Adrenal gland (tissue), 19 donors: ENCODE measurements at places on chromosomes 3 and 15.
A peak's percentile ranks its signal among the peaks of the same experiment; 100 is the strongest.

- DNase-seq = no peak
Observed at GRCh38 chr15:31062911-31063310, 38.6 kb downstream of the TRPM1 start.

- peak; percentile 44 for DNase-seq
Observed at GRCh38 chr3:8663177-8664061, 18.8 kb upstream of the SSUH2 start.

DNA sequence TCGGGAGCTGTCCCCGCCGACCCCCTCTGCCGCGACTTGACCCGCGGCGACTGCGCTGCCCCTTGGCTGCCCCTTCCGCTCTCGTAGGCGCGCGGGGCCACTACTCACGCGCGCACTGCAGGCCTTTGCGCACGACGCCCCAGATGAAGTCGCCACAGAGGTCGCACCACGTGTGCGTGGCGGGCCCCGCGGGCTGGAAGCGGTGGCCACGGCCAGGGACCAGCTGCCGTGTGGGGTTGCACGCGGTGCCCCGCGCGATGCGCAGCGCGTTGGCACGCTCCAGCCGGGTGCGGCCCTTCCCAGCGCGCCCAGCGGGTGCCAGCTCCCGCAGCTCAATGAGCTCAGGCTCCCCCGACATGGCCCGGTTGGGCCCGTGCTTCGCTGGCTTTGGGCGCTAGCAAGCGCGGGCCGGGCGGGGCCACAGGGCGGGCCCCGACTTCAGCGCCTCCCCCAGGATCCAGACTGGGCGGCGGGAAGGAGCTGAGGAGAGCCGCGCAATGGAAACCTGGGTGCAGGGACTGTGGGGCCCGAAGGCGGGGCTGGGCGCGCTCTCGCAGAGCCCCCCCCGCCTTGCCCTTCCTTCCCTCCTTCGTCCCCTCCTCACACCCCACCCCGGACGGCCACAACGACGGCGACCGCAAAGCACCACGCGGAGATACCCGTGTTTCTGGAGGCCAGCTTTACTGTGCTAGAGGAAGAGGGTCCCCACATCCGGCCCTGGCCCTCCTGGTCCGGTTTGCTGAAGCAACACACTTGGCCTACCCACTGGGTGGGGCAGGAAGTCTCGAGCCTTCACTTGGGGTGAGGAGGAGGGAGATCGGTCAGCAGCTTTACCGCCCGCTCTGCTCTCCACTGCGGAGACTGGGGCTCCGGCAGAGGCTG, at the start of gene RASSF1:
TSS of gene RASSF1 (minus strand) at position 389 of the 882 bp plus-strand sequence. CDS start at position 358, 31 bp downstream.
- DNase-seq = no peak

DNA sequence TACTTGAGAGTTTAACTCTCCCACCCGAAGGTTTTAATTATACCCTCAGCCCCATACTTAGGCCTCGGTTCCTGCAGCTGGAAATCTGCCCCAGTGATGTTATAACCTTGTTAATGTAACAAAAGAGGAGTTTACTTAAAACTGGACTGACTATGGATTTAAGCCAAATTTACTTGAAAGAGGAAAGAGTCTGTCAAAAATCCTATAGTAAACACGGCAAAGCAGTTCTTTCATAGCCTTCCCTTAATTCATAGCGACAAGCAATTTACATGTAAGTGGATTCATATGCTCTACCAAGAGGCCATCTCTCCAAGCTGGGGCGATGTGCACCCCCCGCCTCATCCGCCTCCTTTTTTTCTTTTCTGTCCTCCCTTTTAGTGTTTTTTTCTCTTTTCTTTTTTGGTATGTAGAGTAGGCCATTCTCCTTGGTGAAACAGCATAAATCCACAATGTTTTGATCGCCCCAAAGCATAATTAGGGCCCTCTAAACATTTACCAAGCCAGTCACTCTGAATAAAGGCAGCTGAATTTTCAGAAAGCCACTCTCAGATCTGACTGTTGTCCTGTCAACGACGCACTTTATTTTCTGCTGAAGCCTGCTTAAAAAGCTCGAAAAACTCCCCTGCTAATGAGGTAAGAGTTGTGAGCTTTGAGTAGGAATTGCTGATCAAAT, 373.1 kb upstream of the WNT5A start:
- DNase-seq = no peak

DNA sequence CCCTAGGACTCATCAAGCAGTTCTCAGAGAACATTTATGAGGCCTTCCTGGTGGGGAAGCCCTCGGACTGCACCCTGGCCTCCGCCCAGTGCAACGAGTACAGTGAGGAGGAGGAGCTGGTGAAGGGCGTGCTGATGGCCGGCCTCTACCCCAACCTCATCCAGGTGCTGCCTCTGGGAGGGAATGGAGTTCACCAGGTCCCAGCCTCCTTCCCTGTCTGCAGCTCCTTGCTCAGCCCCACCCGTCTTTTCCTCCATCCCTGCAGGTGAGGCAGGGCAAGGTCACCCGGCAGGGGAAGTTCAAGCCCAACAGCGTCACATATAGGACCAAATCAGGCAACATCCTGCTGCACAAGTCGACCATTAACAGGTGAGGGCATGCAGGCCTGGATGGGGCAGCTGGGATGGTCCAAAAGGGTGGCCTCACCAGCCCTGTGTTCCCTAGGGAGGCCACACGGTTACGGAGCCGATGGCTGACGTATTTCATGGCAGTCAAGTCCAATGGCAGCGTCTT, 46.3 kb downstream of the DHX30 start:
- DNase-seq = no peak

DNA sequence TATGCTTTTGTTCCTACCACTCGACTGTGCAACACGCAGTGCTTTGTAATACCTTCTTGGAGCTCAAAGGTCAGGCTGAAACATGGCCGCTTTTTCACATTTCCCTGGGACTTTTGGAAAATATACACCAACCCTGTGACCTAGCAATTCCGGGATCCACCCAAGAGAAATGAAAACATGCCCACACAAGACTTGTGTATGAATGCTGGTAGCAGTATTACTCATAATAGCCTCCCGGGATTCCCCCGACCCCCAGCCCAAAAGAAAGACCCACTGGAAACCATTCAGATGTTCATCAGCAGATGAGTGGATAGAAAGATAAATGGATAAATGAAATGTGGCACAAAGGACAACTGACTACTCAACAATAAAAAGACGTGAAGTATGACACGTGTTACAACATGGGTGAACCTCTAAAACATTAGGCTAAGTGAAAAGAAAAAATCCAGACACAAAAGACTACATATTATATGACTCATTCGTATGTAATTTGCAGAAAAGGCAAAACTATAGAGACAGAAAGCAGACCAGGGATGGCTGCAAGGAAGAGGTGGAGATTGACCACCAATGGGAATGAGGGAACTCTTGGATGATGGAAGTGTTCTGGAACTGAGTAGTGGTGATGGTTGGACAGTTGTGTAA, 104.1 kb downstream of the PGPEP1L start:
- no peak for DNase-seq

GRCh38 chr3:123734527-123734902, 149.6 kb downstream of the MYLK start:
- no peak for DNase-seq

GRCh38 chr3:54557538-54558428, 370.1 kb downstream of the LRTM1 start:
- DNase-seq = no peak

DNA sequence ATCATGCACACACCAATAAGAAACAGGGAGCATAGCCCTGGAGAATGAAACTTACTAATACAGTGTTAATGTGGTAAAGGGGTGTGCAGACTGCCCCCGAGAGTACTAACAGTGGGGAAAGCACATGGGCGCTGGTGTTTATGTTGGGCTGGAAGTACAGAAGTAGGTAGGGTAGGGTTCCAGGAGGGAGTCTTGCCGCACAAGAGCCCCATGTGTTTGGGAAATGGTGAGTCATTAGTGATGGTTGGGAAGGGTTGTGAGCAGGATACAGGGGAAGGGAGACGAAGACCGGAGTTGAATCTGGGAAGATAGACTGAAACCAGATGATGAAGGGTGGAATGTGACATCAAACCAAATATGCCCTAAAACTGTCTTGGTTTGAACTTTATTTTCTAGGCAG, 117.1 kb downstream of the THSD4 start:
- no peak for DNase-seq

- no peak for DNase-seq
Observed at GRCh38 chr15:74788042-74788682, 6.3 kb downstream of the CSK start.

DNA sequence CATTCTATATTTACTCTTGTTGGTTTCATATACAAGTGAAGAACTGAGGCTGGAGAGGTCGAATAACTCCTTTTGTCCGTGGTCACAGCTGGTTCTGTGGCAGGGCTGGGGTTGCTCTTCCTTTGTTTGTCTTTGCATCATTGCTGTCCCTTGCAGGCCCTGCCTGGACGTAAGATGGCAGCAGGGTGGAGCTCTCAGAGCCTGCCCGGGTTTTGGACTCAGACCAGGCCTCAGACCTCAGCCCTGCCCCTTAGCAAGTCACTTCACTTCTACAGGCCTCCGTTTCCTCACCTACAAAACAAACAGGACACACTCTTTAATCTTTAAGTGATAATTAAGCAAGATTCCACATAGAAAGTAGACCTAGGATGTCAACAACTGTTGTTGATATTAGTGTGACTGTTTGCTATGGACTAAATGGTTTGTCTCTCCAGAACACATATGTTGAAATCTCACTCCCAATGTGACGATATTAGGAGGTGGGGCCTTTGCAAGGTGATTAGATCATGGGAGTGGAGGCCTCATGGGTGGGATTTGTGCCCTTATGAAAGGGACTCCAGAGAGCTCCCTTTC, 65.6 kb upstream of the PLXNA1 start:
- no peak for DNase-seq

GRCh38 chr3:87350367-87351199, 74.2 kb upstream of the POU1F1 start:
- no peak for DNase-seq

- no peak for DNase-seq
Observed at GRCh38 chr3:50464569-50464968, 38.9 kb downstream of the CACNA2D2 start.

DNA sequence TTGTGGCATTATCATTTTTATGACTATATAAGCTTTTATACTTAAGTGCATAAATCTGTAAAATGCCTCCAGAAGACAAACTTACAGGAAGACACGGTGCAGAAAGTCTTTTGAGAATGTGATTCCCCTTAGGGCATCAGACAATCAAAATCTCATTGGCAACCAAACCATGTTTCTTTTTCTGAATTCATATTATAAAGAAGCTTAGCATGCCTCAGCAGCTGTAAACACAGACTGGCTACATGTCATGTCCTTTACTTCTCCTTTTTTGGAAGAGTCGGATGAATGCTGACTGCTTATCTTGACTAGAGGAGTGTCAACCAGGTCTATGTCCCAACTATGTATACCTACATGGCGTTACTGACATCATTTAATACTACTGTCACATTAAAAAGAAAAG, 150.1 kb downstream of the PLD1 start:
- no peak for DNase-seq
